SIG-M5 (cell line): ENCODE measurements at places on chromosomes 16 and 17.

GRCh38 chr17:233473-233941, 52.1 kb upstream of the DOC2B start:
- no peak for DNase-seq

DNA sequence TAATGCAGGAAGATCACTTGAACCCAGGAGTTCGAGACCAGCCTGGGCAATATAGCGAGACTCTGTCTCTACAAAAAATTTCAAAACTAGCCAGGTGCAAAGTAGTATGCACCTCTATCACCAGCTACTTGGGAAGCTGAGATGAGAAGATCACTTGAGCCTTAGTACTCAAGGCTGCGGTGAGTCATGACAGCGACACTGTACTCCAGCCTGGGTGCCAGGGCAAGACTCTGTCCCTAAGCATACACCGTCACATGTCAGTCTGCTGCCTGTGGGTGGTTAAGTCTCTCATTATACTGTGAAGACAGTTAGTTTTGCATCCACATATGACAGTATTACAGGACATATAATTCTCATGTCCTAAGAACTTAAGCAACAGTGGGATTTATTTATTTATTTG, 21.8 kb downstream of the NMRAL1 start:
- DNase-seq: no peak

DNA sequence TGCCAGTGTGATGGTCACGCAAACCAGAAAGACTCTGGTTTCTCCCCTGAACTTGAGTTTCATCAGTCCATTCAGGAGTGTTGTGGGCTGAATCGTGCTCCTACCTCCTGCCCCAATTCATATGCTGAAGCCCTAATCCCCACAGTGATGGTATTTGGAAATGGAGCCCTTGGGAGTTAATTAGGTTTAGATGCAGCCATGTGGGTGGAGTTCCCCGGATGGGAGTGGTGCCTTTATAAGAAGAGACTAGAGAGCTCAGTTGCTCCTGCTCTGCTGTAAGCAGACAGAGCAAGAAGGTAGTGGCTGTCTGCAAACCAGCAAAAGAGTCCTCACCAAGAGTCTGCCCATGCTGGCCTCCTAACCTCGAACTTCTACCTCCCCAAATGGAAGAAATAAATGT, 160.3 kb upstream of the DYNLRB2 start:
- no peak for DNase-seq

DNA sequence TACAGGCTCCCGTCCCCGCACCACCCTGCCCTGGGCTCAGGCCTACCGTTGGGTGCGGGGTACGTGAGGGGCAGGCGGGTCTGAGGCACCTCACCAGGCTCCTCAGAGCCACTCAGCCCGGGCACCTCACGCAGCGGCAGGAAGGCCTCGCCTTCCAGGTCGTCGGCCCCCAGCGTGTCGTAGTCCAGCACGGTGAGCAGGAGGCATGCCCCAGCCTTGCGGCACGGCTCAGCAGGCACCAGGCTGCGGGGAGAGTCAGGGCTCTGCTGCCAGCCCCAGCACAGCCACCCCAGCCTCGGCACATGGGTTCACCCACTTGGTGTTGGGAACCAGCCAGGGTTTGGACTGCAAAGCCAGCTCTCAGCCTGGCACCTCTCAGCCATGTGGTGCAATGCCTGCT, 15.5 kb downstream of the UNC13D start:
- DNase-seq: no peak

GRCh38 chr17:80116276-80116920, 15.0 kb downstream of the GAA start:
- no peak for DNase-seq

- DNase-seq: no peak
Measured at GRCh38 chr17:66892246-66892645, 57.3 kb downstream of the CACNG5 start.

DNA sequence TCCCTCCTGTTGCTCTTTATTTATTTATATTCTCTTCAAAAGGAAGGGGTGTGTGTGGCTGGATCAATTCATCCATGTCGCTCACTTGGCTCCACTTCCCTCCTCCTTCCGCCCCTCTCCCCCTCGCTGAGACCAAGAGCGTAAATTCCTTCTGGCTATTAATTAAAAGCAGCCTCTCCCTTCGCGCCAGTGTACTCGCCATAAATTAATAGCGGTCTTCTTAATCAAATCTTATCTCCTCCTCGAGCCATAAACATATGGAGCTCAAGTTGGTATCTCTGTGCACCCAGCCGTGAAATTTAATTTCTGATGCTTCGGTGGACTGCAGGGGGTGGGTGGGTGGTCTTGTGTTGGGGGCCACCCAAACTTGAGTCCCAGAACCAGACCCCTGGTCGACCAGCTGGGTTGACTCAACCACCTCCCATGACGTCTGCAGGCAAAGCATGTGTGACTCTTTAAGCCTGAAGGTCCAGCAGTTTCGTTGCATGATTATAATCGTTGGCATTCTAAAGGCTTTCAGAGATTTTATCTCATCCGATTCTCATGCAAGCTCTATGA, 57.9 kb downstream of the SDK2 start:
- DNase-seq: no peak

DNA sequence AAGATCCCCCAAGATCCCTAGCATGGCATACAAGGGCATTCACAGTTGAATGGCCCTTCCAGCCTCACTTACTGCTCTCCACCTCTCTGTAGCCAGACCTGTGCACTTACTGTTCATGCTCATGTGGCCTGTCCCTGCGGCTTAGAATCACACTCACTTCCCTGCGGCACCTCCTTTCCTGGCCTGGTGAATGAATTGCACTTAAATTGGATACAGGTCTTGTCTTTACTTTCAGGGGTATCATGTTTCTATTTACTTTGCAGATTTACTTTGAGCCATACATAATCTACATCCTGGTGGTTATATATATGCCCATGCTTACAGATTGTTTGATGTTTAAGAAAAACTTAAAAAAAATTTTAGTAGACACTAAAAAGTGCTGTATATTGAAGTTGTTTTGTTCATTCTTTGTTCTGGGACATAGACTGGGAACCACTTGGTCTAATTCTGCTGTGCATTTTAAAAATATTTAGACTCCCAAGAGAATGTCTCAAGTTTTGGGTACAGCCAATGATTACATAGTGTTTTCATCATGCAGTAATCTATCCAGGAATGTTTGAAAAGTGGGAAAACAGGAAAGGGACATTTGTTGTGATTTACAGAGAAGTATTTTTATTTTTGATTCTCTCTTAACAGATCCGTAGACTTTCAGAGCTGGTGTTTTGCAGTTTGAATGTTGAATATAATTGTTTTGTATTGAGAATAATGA, 63.9 kb downstream of the NUP88 start:
- no peak for DNase-seq

- DNase-seq: peak; percentile 21
Measured at GRCh38 chr17:56798916-56799315, 34.8 kb downstream of the C17orf67 start.

DNA sequence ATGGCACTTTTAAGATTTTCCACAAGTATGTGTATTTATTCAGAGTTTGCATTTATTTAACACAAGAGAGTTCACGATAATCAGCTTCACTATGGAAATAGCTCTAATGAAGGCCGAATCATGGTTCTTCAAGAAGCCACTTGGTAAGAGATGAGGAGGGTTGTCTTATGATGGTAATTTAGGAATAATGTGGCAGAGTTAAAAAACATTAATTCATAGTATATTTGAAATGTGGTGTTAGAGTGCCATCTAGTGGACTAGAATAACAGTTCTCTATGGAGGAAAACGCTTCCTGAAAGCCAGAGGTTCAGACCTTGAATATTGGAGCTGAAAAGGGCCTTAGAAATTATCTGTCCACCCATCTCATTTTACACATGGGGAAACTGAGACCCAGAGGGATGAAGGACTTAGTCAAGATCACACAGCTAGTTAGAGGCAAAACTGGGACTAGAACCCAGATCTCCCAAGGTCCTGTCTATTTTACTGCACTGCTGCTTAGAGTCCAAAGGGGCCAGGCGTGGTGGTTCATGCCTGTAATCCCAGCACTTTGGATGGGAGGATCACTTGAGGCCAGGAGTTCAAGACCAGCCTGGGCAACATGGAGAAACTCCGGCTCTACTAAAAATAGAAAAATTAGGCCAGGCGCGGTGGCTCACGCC, 33.8 kb upstream of the KPNB1 start:
- peak; percentile 13 for DNase-seq

GRCh38 chr16:1530883-1531637, 2.4 kb upstream of the TMEM204 start:
- DNase-seq: no peak

- no peak for DNase-seq
Measured at GRCh38 chr17:50210240-50211225, 9.1 kb upstream of the COL1A1 start.

GRCh38 chr16:71698491-71698890, 26.0 kb downstream of the PHLPP2 start:
- no peak for DNase-seq

- DNase-seq: no peak
Measured at GRCh38 chr17:81631482-81631881, 5.4 kb downstream of the NPLOC4 start.

DNA sequence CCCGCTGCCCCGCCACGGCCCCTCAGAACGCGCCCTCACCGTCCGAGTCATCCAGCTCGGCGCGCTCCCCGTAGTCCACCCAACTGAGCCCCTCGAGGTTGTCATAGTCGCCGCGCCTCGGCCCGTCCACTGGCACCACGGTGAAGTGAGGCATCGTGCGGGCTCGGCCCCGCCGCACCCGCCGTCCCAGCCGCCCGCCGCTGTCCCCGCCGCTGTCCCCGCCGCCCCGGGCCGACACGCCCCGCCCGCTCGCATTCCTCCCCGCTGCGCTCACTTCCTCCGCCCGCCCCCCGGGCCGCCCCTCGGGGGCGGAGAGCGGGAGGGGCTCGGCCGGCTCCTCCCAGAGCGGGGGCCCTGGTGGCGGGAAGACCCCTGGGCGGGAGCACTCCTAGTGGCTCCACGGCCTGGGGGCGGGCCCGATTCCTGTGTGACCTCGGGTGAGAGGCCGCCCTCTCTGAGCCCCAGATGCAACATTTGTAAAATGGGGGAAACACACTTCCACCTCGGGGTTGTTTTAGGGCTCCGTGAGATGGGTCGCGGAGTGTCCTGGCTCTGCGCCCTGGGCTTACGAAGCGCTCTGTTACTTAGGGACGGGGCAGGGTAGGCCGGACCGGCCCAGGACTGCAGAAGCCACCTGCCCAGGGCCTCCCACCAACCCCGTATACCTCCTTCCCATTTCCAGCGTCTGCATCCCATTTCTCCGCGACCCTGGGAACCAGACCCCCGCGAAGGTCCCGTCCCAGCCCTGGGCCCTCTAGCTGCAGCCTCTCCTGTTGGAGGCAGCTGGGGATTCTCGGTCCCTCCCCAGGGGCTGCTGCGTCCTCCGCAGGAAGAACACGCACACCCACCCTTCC, at the start of gene SLC12A4:
Gene SLC12A4 (minus strand): TSS at position 238 of the 854 bp plus-strand sequence. CDS start 84 bp downstream, at position 154.
- DNase-seq: no peak

DNA sequence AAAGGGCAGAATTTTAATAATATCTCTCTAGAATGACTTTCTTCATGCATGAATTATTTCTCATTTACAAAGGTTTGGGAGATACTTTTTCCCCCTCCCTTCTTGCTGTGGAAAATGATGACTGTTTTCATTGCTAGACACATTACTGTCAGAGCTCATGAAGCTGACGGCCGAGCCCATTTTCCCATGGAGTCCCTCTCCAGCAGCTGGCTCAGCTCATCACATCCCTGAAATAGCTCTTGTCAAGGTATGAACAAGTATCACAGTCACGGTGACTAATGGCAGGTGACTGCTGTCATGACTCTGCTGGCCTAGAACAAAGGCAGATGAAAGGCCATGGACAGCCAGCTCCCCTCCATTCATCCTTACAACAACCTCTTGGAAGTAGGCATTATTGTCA, 208.1 kb downstream of the ABCC12 start:
- no peak for DNase-seq
